ENCODE measurements at places on chromosomes 1 and 21. TPM values are rescaled to one million over a fixed set of nuclear protein-coding genes. Genes with fewer than 3 reads are reported as not detected.

BMP8B gene
- polyA plus RNA-seq = 2.3 TPM

LDLRAD1 gene
- polyA plus RNA-seq = 0.32 TPM

MROH9 gene
- polyA plus RNA-seq = not detected

TPR gene
- 24.2 TPM for polyA plus RNA-seq

DNM3 gene
- 7.2 TPM for polyA plus RNA-seq

CHIA gene
- polyA plus RNA-seq = not detected

DNA sequence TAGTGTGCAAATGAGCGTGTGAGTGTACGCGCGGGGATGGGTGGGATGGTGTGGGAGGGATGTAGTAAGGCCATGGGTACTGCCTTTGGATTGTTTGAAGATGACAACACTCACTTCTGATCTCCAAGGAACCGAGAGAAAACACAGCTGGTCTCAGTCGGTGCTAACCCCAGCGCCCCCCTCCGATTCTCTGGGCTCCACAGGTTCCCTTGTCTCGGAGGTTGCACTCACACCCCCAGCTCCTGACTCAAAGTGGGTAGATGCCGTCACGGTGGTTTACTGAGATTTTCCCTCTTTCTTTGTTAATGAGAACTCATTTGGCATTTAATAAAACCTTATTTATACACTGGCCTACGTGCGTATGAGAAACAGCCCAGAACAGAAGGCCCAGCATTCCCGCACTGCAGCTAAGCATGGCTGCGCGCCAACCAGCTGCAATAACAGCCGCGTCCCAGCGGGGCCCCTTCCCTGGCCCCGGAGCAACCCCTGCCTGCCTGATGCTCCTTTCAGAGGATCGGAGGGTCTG lies 25.8 kb downstream of the ABCA4 start:
- peak; percentile 50 for DNase-seq

HRNR gene
- under 0.01 TPM for polyA plus RNA-seq

PHLDA3 gene
- 30.4 TPM for polyA plus RNA-seq

GRCh38 chr1:94737124-94737998 lies 82.8 kb upstream of the SLC44A3 start:
- DNase-seq = no peak

- DNase-seq = no peak
These were observed 258.9 kb downstream of the PTBP2 start for GRCh38 chr1:96980448-96980847.

PRKCZ gene
- 34.5 TPM for polyA plus RNA-seq

- no peak for DNase-seq
These were observed 263.0 kb downstream of the TNR start for GRCh38 chr1:175480343-175480822.

DNA sequence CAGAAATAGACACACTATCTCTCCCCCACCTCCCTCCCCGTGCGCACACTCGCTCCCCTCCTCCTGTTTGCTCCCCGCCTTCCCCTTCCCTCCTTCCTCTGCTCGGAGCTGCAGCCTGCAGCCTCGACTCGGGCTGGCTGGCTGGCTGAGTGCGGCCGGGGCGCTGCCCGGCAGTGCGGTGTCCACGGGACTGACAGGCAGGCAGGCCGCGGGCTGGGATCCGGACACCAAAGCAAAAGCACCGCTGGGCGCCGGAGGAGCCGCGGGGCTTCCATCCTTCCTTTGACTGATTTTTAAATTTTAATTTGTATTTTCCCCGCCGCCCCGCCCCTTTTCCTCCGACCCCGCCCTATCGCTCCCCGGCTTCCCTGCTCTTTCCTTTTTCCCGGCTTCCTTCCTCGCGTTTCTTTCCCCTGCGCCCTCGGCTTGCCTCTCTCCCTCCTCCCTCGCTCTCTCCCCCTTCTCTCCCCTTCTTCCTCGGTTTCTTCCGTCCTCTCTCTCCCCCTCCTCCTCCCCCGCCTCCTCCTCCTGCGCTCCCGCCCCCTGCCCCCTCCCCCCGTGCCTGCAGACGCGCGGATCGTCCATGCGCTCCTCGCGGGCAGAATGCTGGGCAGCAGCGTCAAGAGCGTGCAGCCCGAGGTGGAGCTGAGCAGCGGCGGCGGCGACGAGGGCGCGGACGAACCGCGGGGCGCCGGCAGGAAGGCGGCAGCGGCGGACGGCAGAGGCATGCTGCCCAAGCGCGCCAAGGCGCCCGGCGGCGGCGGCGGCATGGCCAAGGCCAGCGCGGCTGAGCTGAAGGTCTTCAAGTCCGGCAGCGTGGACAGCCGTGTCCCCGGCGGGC lies 109.4 kb downstream of the NAV1 start:
- peak; percentile 45 for DNase-seq

DNA sequence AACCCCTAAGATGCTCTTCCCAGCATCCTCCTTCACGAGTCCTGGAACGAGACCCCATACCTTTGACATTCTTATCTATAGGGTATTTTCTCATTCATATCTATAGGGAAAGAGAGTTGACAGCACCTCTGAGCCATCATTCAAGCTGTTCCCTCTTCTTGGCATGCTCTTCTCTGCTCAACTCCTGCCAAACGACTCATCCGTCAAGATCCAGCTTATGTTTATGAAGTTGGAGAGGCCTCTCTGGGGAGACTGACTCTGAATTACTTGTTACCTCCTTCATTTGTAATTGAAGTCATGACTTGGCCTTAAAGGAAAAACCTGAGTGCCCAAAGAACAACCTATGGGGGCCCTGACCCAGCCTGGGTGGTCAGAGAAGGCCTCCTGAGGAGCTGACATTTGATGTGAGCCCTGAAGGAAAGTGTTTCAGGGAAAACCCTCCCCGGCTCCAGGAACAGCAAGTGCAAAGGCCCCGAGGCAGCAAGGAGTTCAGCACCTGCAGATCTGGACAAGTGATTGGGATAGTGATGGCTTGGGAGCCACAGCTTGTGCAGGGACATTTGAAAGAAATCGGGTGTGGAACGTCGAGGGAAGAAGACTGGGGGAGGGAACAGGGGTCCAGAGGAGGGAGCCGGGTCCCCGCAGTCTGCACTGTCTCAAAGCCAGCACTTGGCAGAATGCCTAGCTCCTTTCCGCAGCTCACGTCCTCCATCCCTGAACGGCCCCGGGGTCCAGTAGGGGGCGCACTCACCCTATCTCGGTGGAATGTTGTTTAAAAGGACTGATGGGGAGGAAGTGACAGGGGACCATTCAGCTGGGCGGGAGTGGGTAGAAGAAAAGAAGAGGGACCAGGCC lies 14.0 kb upstream of the CDA start:
- DNase-seq = peak; percentile 94

- DNase-seq = peak; percentile 36
These were observed 2.8 kb upstream of the SRRM1 start for GRCh38 chr1:24640288-24640687.

- DNase-seq = no peak
These were observed 841.2 kb upstream of the ADGRL4 start for GRCh38 chr1:79847700-79848099.

HSD3B1 gene
- 0.07 TPM for polyA plus RNA-seq

MTMR11 gene
- 60.2 TPM for polyA plus RNA-seq

NR1I3 gene
- polyA plus RNA-seq = not detected

DNA sequence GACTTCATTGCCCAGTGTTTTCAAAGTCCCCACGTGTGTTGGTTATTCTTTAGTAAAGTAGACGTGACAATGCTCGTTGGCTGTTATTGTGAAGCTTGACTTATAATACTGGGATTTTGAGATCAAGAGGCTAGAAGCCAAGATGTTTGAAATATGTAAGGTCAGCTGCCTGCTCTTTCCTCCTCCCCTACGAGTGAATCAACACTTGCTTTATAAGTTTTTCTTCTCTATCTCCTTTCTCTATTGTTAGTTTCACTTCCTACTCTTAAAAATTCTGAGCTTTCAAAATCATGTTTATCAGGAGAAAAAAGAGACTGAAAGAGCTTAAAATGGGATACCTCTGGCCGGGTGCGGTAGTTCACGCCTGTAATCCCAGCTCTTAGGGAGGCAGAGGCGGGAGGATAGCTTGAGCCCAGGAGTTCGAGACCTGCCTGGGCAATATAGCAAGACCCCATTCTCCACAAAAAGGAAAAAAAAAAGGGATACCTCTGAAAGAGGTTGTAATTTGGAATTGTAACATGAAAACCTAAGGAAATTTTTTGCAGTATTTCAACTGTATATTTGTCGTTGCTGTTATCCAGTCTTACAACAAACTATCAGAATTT lies 72.0 kb downstream of the EPB41 start:
- peak; percentile 22 for DNase-seq

DNA sequence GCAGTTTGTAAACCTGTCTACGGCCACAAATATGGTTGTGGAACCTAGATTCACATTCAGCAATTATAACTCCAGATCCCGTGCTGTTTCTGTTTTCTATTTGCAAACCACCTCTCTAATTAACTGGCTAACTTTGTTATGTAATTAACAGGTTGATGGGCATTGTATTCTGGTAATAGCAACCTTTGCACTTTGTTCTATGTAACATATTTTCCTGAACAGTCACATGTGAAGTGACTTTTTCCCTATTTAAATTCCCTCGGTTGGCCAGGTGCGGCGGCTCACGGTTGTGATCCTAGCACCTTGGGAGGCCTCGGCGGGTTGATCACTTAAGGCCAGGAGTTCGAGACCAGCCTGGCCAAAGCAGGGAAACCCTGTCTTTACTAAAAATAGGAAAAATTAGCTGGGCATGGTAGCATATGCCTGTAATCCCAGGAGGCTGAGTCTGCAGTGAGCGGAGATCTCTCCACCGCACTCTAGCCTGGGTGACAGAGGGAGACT lies 1.4 kb downstream of the ACADM start:
- DNase-seq = no peak

GRCh38 chr1:39080269-39080826 lies 54.2 kb downstream of the NDUFS5 start:
- no peak for DNase-seq

GRCh38 chr1:184291701-184292100 lies 95.1 kb upstream of the C1orf21 start:
- DNase-seq = no peak

DNA sequence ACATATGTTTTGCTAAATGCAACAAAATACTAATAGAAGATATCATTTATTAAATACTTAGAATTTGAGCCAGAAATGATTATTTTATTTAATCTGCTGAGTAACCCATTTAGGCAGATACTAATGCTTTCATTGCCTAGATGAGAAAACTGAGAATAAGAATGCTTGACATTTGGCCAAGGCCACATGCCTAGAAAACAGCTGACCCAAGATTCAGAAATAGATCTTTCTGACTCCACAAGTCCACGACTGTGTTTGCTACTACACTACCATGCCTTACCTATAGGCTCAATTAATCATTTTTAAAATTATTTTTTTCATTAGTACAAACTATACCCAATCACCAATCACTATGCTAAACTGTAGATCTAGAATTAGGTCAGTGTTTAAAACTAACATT lies 129.7 kb downstream of the ATP1B1 start:
- peak; percentile 27 for DNase-seq

DNA sequence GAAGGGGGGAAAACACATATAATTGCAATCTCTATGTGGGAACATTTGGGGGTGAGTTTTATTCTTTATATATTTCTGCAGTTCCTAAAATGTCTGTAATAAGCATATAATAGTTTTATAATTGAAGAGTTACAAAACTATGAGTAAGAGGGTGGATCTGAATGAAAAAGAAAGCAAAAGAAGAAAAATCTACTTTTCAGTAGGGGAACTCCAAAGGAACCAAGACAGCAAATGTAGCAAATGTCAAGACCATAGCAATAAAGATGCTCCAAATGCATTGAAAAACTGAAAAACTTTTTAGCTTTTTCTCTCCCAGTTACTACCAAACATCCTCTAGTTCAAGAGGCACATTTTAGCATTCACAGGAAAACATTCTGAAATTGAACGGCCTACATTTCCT lies 434.8 kb downstream of the LMO4 start:
- DNase-seq = no peak

- no peak for DNase-seq
These were observed 775 bp upstream of the EFCAB14 start for GRCh38 chr1:46719689-46720088.

DNA sequence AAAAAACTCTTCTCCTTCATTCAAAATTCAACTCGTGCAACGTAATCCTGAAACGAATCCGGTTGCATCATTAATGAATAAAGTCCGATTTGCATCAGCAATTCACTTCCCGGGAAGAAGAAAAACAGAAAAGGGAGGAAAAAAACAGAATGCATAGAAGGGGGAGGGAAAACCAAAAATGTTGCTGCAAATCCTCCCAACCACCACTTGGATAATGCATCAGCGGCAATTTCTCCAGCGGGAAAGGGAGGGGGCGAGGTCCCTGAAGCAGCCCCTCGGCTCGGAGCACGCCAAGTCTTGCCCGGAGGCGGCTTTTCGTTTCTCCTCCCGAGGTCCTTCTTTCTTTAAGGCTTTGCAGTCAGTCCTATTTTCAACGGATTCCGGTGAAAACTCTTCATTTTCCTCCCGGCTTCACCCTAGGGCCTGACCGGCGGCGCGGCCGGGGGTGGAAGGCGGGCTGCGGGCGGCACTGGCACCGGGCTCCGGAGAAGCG lies 723 bp downstream of the CDC42BPA start:
- peak; percentile 51 for DNase-seq

TNFRSF4 gene
- not detected for polyA plus RNA-seq

GRCh38 chr1:246072456-246072955 lies 434.6 kb downstream of the SMYD3 start:
- DNase-seq = no peak

FCER1G gene
- 232 TPM for polyA plus RNA-seq

KISS1 gene
- polyA plus RNA-seq = 0.34 TPM

- peak; percentile 78 for DNase-seq
These were observed 700 bp upstream of the SYDE2 start for GRCh38 chr1:85201340-85202091.

DNA sequence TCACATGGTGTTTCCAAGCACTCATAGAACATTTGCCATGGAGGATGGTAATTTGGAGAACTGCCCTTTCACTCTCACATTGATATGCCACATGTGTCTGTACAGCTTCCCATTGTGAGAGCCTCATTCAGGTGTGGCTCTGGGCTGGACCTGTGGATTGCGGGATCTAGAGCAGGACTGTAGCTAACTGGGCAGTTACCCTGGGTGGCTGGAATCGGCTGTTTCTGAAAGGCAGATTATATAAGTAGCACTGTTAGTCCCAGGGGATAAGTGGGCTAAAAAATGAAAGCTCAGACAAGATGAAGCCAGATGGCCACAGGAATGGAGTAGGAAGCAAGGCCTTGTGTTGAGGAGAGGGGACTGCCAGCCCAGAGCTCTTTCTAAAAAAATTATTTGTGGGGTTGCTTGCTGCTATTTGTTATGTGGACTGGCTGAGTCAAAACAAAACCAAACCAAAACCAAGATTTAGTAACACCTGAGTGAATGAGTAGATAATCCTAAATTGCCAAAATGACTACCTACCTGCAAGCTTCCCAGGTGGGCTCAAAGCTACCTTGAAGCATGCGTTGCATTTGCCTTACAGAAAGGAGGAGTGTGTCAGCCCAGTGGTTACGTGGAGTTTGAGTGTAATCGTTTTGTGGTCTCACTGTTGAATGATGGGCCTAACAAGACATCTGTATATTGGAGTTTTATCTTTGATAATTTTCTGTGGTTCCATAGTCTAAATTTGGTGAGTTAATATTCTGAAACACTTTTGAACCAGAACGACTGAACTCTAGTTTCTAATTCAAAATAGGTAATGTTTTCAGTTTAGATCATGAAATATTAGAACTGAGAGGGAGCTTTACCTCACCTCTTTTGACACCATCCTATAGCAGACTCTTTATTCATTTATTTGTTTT lies 58.0 kb downstream of the SDCCAG8 start:
- no peak for DNase-seq
